LoVo (cell line): ENCODE measurements at places on chromosomes 1 and 21.

GRCh38 chr1:29830916-29831315 is 594.6 kb downstream of the PTPRU start:
- DNase-seq: no peak

- DNase-seq: no peak
Observed at GRCh38 chr21:29818383-29818921, 121.3 kb downstream of the GRIK1 start.

- DNase-seq: no peak
Observed at GRCh38 chr1:36475910-36476604, 6.7 kb downstream of the CSF3R start.

DNA sequence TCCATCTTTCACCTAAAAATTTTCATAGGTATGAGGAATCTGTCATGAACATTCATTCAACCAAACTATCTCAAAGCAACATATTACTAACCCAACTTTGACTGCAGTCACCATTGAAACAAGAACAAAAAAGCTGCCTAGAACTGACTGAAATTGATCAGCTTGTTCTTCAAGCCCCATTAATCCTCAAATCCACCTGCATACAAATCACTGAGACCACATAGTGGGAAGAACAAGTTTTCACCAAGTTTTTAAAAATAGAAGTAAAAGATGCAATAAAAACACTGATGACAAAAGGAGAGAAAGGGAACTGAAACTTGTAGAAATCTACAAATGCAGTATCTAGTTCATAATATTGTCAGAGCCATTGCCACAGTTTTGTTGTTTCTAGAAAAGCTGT is 6.1 kb downstream of the SORT1 start:
- no peak for DNase-seq

DNA sequence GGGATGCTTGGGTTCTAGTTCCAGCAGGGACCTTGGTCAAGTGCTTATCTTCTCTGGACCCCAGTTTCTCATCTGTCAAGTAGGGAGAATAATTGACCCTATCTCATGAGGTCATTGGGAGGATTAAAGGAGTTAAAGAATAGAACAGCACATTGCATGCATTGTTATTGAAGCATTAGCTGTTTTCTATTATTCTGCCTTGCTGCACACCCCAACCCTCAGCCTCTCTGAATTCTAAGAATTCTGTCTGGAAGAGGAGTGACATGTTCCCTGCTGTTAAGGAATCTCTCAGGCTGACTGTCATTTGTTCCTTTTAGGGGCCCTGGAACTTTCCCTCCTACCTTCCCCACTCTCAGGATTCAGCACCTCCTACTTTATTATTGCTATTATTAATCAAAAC is 73.9 kb downstream of the NENF start:
- no peak for DNase-seq
